ENCODE measurements at places on chromosomes 2 and 18. TPM values are rescaled to one million over a fixed set of nuclear protein-coding genes. Genes with fewer than 3 reads are reported as not detected.

DNA sequence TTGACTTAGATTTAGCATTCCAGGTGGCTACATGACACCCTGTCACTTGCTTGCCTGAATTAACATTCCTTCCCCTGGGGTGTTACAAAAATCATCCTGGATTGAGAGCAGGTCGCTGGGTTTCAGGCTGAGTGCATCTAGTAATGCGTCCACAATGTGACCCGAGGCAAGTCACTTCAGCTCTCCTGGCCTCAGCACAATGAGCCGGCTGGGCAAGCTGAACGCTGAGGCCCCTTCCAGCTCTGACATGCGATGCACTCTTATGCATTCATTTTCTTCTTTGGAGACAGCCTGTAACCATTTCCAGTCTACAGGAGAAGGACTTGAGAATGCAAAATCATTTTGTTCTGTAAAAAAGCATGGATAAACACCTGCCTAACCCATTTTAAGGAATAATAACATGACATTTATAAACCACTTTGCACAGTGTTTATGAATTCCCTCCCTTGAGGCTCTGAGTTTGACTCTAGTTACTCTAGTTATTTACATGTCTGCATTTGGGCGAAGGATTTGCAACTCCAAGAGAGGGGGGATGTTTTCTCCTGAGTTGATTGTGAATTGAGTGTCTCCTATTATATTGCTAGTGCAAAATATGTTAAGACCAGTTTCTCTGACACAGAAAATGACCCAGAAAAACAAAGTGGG lies 63.0 kb upstream of the CPO start:
- no peak for DNase-seq

- DNase-seq, result no peak
Measured at GRCh38 chr2:11559066-11559785, 25.4 kb downstream of the GREB1 start.

- DNase-seq, result no peak
Measured at GRCh38 chr2:102783506-102784183, 21.8 kb downstream of the TMEM182 start.

DNA sequence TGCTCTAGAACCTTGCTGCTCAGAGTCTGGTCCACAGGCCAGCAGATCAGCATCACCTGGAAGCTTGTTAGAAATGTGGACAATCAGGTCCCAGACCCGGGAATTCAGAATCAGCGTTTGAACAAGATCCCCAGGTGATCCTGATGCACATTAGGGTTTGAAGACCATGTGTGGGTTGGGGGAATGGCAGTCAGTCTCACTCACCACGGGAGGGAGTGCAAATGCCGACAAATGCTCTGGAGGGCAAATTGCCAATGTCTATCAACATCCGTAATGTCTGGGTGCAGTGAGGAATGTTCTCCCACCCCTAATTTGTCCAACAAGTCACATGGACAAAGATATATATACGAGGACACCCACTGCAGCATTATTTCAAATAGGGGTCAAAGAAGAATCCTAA lies 34.5 kb downstream of the INPP5D start:
- DNase-seq, result no peak

DNA sequence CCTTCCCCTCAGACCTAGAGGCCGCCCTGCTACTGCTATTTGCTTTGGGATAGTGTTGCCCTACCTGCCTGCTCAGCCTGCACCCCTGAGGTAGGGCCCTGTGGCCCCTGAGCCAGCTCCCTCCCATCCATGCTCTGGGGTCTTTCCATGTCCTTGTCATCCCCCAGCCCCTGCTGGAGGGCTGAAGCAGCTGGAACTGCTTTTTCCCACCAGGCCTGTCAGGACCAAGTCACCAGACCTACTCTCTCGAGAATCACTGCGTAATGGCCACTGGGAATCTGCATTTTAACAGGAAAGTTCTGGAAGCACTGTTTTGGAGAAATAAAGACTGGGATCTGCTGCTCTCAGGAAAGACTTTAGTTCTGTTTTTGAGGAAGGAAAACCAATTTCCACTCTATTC lies 20.2 kb upstream of the SLC35F6 start:
- no peak for DNase-seq

GRCh38 chr2:139365189-139365588 lies 585.0 kb upstream of the NXPH2 start:
- no peak for DNase-seq

GRCh38 chr2:118993392-118993752 lies 51.4 kb downstream of the MARCO start:
- no peak for DNase-seq

DNA sequence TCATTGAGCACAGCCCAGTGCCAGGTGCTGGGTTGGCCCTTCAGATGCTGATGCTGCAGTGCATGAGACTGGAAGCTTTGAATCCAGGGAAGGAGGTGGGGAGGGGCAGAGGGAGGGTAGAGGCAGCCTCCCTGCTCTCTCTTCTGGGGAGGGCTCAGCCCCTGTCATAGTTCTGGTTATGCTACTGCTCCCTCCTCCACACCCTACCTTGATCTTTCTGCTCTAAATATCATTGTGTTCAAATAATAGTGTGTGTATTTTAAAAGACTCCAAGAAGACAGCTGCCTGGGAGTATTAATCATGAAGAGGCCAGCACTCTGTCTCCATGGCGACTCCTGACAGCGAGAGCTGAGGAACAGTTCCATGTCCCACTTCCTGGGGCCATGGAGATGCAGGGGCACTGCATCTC lies 3.8 kb upstream of the EGR4 start:
- DNase-seq, result no peak

DNA sequence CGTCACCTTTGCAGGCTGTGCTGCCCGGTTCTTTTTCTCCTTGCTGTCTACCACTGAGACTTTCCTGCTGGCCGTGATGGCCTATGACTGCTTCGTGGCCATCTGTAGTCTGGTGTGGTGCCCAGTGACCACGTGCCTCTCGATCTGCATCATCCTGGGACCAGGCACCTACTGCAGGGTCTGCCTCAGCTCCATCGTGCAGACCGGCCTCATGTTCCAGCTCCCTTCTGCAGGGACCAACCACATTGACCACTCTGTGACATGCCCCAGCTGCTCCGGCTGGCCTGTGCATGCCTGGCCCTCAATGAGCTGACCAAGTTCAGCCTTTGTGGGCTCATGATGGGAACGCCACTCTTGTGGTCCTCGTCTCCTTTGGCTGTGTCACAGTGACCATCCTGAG lies 26.7 kb downstream of the COPS9 start:
- no peak for DNase-seq

GRCh38 chr18:76977684-76978232 lies 154.8 kb downstream of the MBP start:
- DNase-seq, result no peak

- DNase-seq, result no peak
Measured at GRCh38 chr2:104431701-104432121, 422.2 kb upstream of the POU3F3 start.

DNA sequence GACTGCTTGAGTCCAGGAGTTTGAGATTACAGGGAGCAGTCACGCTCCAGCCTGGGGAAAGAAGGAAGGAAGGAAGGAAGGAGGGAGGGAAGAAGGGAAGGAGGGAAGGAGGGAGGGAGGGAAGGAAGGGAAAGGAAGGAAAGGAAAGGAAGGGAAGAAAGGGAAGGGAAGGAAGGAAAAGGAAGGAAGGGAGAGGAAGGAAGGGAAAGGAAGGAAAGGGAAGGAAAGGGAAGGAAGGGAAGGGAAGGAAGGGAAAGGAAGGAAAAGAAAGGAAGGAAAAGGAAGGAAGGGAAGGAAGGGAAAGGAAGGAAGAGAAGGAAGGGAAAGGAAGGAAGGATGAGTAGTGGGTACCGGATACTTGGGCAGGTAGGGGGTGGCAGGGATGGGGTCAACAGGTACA lies 32.3 kb downstream of the GPR155 start:
- no peak for DNase-seq

DNA sequence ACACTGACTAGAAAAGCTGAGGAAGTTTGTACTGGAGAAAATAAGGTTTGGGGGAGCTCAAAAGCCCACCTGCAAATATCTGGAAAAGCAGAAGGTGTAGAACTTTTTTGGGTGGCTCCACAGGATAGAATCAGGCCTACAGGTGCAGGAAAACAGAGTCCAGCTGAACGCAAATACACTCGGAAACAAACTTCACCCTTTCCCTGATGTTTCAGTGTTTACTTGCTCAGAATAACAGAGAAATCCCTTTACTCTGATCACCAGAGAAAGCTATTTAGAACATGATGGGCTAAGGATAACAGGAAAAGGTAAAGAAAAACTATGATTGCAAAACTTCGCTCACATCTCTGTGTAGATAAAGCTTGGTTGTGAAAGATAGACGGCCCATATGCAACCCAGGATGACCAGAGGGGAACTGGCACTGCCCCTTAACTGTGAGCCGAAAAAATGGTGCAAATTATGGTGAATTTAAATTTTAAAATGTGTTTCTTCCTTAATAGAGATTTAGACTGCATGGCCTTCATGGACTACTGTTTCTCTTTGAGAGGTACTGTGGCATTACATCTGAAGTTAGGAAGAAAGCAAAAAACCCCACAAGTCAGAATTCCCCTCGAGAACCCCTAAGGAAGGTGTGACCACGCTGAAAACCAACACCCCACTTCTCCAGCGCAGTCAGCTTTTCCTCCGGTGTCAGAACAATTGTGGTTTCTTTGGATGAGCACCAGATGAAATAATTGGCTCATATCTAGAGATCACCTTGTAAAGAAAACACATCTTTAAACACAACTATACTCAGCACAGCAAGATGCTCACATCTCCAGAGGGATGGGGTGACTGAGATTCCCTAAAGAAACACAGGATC lies 84.5 kb upstream of the TMEM247 start:
- no peak for DNase-seq

GRCh38 chr2:204824751-204825453 lies 279.6 kb downstream of the PARD3B start:
- DNase-seq, result no peak

DNA sequence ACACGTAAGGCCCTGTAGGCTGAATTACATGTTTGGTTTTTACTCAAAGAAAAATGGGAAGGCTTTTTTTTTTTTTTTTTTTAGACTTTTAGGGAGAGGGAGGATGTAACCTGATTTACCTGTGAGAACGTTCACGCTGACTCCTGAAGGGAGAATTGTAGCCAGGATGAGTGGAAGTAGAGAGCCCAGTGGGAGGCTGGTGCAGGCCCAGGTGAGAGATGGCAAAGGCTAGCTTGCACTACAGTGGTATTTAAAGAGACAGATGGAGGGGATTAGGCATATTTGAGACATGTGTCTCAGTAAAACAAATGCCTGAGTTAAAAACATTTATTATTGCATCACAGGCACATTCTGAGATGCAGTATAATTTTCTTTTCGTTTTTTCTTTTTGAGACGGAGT lies 107.9 kb downstream of the CCDC85A start:
- no peak for DNase-seq

- no peak for DNase-seq
Measured at GRCh38 chr2:128402911-128403670, 84.4 kb upstream of the HS6ST1 start.

- no peak for DNase-seq
Measured at GRCh38 chr2:47187069-47187468, 32.0 kb upstream of the STPG4 start.

The CGREF1 gene
- 1.2 TPM for total RNA-seq

The BMP10 gene
- not detected for total RNA-seq

The PLGLB2 gene
- total RNA-seq, result 6.6 TPM

The CHST9 gene
- total RNA-seq, result not detected

The POMC gene
- total RNA-seq, result 3.1 TPM

The GCKR gene
- total RNA-seq, result not detected

The RNU2-63P gene
- not detected for total RNA-seq

The EPC2 gene
- 15.0 TPM for total RNA-seq

The RTN4 gene
- 259 TPM for total RNA-seq

The HOXD13 gene
- total RNA-seq, result not detected

The SKA1 gene
- total RNA-seq, result 0.16 TPM

The GKN1 gene
- total RNA-seq, result not detected

The RNF25 gene
- 27.9 TPM for total RNA-seq

Data from gastrocnemius medialis (tissue), 4 donors.